Aorta (tissue), 5 donors: ENCODE measurements at places on chromosomes 11 and 22. TPM values are rescaled to one million over a fixed set of nuclear protein-coding genes. Genes with fewer than 3 reads are reported as not detected.

DNA sequence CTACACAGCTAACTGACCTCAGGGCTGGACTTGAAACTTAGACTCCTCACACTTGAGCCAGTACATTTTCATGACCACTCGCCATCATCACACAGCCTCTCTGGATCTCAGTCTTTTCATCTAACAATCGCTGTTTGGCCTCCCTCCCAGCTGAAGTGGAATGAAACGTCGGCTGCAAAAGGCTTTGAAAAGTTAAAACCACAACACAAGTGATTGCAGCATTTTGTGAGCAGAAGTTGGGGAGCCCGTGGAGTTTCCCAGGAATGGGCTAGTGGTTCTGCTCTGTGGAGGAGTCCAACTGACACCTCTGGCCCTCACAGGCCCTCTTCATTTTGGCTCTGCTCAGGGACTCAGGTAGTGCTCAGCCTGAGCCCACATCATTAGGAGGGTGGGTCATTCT, 35.9 kb upstream of the TRIM29 start:
- DNase-seq: no peak

The SPI1 gene
- total RNA-seq: 41.0 TPM

- no peak for DNase-seq
Measured at GRCh38 chr11:110251836-110252235, 44.6 kb downstream of the RDX start.

DNA sequence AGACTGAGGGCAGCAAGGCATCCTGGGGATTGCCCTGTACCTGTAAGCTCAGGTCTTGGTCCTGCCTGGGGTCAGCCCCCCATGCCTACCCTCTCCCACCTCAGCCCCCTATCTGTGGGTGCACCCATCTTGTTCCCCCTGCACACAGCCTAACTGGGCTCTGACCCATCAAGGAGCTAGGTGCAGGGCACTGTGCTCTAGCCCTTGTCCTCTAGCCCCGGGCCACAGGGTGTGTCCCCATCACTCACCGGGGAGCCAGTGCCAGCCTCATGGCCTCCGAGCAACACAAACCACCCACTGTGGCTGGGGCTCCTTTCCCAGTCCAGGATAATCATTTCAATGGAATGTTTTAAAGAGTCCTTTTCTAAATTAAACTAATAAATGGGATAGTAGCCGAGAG, 293.9 kb upstream of the PLET1 start:
- no peak for DNase-seq

- no peak for DNase-seq
Measured at GRCh38 chr11:117157507-117157906, 13.4 kb downstream of the PAFAH1B2 start.

DNA sequence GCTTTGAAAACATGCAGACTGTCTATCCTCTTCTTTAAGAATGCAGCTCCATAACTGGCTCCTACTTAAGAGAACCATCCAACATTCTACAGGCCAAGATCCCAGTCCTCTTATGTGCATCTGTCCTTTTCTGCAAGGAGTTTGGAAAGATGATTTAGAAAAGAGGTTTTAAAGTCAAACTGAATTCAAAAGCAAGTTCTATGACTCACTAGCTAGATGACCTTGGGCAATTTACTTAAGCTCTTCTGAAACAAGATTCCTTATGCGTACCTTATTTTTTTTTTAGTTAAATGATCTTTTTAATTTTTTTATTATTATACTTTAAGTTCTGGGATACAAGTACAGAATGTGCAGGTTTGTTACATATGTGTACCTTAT, 29.2 kb downstream of the GUCY1A2 start:
- no peak for DNase-seq

The WNT11 gene
- 7.4 TPM for total RNA-seq

GRCh38 chr11:122319691-122320620, 203.9 kb upstream of the BLID start:
- no peak for DNase-seq

DNA sequence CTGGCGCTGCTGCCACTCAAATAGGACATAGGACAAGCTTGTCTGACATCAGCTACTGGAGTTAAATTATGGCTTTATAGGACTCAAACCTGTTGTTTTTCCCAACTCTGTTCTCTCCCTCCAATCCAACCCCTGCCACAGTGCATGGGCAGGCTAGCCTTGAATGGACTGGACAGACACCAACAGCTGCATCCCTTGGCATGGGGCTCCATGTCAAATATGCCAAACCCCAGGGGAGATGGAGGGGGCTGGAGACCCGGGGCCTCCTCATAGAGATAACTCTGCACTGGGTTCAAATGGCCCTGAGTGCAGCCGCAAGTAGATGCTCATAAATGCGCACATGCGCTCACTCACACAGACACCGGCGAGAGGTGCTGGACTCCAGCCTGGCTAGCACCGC, 28.9 kb downstream of the CD5 start:
- DNase-seq: no peak

The MIF gene
- total RNA-seq: 316 TPM

GRCh38 chr11:112856591-112856990, 104.6 kb upstream of the NCAM1 start:
- DNase-seq: no peak

DNA sequence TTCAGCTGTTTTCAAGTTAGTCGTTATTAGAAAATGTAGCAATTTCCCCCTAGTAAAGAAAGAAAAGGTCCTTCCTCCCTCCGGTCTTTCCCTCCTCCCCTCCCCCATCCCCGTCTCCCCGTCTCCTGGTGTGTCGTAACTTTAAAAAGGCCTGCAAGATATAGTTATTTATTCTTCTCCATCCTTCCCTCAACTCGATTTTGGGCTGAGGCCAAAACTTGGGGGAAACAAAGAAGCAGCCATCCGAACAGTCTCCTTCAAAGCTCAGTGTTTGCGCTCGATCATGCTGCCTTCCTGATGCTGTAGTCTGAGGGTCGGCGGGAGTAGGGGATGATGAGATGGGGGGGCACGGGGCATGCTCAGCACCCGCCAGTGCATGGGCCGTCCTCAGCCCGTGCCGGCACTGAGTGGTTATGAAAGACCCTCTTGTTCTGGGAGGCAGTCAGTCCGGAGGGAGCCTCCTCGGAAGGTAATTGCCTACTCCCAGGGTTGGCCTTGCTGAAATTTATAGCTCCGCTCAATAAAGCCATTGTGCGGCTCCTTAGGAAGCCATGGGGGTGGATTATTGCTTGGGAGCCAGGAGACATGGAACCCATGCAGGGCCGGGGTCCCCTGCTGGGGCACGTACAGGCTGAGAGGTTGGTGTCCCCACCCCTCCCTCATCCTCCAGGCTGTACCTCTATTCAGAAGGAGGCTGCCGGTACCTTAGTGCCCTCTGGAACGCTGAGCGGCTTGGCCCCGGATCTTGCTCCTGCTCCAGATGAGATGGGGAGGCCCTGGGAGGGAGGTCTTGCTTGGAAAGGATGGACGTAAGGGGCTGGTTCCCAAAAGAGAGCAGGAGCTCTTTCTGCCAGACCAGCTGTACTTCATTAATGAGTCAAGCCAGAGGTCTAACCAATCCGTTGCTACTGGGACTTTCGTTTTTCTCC, 212.7 kb upstream of the CADM1 start:
- DNase-seq: peak; percentile 61

GRCh38 chr11:69822676-69823494, 3.7 kb upstream of the FGF3 start:
- DNase-seq: no peak

DNA sequence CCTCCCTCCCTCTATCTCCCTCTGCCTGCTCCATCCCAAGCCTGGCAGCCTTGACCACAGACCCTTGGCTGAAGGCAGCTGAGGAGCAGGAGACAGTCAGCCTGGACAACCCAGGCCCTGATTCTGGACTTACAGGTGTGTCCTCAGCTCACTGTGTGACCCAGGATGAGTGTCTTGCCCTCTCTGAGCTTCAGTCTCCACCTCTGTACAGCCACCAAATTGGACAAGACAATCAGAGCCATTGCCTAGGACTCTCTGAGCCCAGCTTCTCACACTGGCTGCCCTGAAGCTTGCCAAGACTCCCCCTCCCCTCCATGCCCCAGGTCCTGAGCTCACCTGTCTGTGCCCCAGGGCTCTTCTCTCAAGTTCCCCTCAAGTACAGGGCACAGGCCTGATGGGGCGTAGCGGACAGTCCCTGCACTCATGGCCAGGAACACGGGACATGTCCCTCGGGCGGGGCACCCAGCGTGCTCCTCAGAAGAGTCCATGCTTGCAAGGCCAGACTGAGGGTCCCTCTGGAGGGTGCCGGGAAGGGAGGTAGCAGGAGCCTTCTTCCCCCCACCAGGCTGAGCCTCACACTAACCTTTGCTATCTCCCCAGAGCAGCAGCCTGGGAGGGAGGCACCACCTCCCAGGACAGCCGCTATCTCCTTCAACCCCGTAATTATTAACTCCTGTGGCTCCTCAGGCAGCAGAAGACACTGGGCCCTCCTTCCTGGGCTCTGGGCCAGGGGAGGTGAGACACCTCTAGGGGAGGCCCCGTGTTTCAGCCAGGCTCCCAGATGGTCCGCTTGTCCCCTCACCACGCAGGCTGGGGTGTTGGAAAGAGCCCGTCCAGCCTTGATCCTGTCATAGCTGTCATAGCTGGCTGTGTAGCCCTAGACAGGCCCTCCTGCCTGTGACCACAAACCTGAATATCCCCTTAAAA, 2.6 kb upstream of the RAB3IL1 start:
- DNase-seq: no peak

DNA sequence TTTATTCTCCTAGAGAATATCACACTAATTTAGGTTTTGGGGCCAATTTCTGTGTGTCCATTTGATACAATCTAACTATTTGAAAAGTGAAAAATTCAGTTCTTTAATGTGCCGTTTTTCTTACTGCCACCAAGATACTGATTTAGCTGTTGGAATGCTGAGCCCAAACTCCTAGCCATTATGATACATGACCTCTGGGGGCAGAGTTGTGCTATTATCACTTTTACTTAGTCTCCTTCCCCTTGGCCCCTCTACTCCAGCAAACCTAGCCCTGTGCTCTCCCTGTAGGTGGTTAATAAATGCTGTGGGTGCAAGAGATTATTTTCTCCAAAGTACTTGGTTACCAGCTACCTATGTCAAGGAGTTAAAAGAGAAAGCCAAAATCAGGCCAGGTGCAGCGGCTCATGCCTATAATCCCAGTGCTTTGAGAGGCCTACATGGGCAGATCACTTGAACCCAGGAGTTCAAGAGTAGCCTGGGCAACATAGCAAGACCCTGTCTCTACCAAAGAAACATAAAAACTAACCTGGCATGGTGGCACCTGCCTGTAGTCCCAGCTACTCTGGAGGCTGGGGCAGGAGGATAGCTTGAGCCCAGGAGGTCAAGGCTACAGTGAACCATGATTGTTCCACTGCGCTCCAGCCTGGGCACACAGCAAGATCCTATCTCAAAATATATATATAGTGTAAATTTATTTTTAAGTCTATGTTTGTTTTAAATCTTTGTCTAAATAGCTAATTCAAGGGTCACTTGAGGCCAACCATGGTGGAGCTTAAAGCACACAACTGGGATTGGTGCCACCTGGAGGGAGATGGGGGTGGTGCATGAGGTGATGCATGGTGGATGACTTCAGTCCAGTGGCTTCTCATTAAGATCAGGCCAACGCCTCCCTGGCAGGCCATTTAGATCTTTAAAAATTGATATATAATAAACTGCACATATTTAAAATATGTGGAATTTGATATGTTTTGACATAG, 193.2 kb upstream of the PLET1 start:
- peak; percentile 52 for DNase-seq

The KRTAP5-8 gene
- total RNA-seq: not detected

The CRYBB2 gene
- not detected for total RNA-seq

The PANX1 gene
- 29.3 TPM for total RNA-seq

The NAALADL1 gene
- 29.4 TPM for total RNA-seq

DNA sequence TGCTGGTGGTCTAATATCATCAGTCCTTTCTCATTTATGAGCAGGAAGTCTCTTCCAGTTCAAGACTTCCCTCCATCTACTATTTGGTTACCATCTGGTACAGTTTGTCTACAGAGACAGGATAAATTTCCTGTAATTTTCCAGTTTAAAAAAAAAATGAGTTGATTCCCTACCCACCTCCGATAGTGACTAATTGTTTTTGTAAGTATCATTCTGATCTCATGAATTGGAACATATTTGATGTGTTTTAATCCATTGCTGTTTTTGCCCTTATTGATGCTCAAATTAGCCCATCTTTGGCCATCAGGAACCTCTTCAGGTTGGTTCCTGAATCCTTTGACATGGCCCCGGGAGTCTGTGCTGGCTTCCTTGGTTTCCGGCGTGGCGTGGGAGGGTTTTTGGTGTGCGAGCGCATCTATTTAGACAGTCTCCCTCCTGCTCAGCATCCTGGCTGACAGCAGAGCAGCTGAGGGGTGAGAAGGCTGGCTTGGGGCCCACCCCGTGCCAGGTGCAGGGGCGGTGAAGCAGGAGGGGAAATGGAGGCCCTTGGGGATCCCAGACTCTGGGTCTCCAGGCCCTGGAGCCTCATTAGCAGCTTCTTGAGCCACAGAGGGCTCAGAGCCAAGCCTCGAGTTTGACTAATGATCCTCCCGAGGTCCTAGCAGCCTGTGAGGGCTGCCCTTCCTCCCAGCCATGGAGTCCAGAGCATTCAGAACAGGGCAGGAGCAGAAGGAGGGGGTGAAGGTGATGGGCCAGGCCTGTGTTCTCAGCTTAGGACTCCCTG, 6.8 kb downstream of the OMP start:
- no peak for DNase-seq

DNA sequence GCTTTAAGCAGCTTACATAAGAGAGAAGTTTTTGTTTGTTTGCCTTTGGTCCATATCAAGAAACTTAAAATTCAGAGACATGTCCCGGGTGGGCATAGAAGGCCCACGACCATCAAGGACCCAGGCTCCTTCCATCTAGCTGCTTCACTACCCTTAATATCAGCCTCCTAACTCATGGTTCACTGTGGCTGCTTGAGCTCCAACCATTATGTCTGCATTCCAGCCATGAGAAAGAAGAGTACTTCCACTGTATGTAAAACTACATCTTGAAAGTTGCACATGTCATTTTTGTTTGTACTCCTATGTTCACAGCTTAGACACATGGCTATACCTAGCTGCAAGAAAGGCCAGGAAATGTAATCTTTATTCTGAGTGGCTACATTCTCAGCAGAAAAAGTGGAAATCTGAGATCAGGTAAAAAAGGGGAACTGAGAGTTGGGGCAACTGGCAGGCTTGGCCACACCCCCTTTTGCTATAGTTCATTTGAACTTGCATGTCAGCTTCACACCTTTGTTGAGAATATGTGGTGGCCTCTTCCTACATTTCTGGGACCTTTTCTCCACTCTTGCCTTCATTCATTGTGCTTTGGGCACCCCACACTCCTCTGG, 81.3 kb upstream of the TP53I11 start:
- no peak for DNase-seq

The SMCO4 gene
- total RNA-seq: 26.4 TPM

DNA sequence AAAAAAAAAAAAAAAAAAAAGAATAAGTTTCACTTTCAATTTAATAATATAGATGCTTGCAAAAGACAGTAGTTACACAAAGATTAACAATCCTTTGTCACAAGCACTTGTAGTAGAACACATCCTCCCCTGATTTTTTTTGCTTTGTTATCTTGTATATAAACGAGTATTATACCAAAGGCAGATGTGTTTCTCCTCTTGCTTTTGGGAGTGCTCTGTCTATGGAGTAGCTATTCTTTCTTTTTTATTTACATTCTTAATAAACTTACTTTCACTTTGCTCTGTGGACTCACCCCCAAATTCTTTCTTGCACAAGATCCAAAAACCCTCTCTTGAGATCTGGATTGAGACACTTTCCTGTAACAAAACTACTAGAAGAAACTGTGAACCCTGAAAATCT, 3.4 kb upstream of the MRPL16 start:
- no peak for DNase-seq
